Effector CD4-positive, alpha-beta T cell (primary cell): ENCODE measurements at places on chromosomes 16 and 17.

GRCh38 chr17:73874008-73874720 lies 229.9 kb upstream of the SDK2 start:
- no peak for DNase-seq

DNA sequence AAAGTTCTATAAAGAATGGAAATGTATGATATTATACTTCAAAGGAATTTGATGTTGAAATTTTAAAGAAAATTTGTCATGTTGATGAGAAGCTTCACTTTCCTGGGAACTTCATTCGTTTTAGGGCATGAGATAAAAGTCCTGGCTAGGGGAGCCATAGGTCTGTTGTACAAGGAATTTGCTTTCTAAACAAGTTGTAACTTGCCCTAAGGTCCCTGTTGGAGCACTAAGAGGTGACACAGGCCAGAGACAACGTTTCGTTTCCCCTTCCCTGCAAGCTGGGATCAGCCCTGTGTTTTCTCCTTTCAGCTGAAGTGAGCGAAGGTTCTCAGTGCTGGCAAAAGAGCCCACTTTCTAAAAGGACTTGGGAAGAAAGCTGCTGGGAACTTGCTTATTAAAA lies 16.6 kb downstream of the PLD6 start:
- DNase-seq: no peak

DNA sequence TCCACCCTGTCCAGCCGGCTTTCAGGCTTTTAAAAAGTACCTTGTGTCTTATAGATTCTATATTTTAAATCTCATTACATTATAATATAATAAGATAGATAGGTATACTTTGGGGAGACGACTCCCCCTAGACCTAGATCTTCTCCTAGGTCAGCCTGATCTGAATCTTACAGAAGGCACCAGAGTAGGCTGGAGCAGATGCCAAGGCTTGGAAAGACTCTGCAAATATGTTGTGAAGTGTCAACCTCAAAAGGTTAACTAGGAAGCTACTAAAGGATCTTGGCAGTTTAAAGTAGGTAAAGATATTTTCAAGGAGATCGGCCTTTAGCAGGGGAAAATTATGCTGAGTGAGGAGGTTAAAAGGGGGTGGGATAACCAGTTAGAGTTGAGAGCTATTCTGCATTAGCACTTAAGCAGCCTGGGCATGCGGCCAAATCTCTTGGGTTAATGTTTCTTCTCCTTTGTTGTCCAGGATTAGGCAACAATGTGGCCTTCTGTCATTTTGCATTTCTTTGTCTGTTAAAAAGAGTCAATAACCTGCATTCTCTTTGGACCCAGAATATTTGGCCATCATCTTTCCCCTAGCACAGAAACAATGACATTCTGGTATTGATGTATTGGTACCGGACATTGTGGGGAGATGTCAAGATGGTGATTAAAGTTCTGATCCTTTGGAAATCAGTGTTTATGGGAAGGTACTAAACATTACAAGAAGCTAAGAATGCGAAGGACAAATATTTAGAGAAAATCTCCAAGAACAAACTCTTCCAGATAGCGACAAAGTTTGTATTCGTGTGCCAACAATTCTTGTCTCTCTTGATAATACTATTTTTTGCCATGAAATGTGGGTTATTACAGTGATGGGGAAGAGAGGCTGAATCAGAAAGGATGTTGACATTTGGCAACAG lies 51.2 kb upstream of the DHX40 start:
- no peak for DNase-seq

DNA sequence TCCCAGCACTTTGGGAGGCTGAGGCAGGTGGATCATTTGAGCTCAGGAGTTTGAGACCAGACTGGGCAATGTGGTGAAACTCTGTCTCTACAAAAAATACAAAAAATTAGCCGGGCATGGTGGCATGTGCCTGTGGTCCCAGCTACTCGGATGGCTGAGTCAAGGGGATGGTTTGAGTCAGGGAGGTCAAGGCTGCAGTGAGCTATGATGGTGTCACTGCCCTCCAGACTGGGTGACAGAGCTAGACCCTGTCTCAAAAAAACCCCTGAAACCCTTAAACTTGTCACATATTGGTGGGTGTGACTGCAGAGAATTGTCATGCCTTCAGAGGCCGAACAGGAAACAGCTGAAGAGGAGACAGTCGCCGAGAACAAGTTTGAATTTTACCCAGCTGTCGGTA lies 13.4 kb downstream of the RPTOR start:
- DNase-seq: no peak

DNA sequence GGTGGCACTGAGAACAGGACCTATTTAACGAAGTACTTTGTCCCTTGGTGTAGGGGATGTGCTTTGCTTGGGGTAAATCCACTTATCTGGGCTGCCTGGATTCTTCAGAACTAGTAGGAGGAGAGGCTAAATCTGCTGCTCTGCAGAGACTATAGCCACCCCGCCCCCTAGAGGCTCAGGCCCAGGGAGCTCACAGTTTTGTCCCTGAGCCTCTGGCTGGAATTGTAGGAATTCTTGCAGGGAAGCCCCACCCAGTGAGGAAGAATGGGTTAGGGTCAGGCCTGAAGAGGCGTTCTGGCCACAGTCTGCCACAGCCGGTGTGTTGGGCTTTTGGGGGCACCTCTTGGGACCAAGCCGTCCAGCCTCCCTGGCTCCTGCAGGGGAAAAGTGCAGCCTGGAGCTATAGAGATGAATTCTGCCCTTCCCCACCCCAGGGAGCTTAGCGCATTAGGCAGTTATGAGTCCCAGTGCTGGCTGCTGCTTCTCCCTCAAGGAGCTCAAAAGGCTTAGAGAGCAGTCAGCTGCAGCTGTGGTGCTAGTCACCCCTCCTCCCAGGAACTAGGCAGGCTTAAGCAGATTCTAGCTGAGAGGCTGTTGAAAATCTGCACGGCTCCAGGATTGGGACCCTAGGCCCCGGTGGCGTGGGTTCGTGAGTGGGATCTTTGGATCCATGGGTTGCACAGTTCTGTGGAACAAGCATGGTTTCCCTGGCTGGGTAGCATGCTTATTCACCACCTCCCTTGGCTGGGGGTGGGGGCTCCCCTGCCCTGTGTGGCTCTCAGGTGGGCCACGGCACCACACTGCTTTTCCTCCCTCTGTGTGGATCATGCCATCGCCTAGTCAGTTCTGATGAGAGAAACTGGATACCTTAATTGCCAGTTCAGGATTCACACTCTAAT lies 237.4 kb upstream of the TOM1L1 start:
- DNase-seq: no peak

DNA sequence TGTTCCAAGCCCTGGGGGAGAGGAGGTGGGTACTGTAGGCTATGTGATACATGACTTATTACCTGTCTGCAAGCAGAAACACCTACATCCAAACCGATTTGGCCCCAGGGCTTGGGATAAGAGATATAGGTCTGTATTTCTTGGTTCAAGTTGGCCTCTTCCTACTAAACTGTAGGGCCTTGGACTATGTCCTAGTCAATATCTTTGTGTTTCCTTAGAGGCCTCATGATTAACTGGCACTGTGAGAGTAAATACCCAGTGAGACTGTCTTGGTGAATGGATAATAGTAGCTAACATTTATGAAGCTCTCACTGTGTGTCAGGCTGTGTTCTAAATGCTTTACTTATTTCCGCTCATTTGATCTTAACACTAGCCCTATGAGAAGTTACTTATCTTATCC lies 70.0 kb downstream of the MSI2 start:
- DNase-seq: no peak

- DNase-seq: no peak
These were observed 140.5 kb downstream of the CACNG3 start for GRCh38 chr16:24396350-24397271.

GRCh38 chr17:42525221-42525620 lies 10.8 kb upstream of the NAGLU start:
- no peak for DNase-seq

DNA sequence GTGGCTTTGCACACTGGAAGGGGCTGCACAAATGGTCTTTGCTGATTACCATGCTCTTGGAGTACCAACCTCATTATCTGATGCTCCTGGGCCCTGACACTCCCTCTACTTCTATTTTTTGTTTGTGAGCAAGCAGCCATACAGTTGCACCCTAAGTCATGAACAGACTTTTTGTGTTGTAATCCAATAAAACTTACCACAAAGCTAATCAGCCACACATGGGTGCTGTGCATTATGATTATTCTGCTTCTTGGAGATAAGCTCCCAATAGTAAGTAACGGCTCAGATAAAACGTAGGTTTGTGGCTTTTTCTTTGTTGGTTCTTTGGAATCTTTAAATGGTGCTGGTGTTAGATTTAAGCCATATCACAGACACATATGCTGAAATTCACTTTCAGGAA lies 76.2 kb downstream of the CCT6B start:
- DNase-seq: no peak

GRCh38 chr16:88983771-88984687 lies 7.0 kb upstream of the CBFA2T3 start:
- no peak for DNase-seq

GRCh38 chr16:31253642-31254045 lies 6.1 kb upstream of the ITGAM start:
- DNase-seq: no peak

- DNase-seq: no peak
These were observed 1526.0 kb downstream of the CDH8 start for GRCh38 chr16:60510208-60510607.

DNA sequence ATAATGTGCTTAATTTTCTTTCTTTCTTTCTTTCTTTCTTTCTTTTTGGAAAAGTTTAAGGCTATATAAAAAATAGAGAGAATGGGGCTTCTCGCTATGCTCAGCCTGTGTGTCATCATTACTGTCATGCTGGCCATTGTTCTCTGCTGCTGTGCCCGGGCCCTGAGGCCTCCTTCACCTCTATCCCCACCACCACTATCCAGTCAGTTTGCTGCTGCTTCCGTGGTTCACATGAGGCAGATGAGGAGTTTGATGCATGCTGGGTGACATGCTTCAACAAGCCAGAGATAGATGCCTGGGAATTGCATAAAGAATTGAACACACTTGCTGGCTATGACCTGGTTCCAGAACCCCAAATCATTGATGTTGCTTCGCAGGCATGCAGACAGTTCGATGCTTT lies 36.3 kb downstream of the PITPNC1 start:
- no peak for DNase-seq

DNA sequence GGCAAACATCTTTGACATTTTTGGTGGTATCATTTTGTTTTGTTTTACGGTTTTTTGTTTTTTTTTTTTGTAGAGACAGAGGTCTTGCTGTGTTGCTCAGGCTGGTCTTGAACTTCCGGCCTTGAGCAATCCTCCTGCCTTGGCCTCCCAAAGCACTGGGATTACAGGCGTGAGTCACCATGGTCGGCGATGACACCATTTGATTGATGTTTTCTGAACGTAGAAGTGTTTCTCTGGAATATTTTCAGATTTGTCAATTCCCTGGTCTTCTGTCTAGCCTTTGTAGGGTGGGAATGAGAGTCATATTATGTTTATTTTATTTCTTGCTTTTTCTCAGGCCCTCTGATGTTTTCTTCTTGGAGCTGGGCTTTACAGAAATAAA lies 32.2 kb upstream of the BRD7 start:
- no peak for DNase-seq

DNA sequence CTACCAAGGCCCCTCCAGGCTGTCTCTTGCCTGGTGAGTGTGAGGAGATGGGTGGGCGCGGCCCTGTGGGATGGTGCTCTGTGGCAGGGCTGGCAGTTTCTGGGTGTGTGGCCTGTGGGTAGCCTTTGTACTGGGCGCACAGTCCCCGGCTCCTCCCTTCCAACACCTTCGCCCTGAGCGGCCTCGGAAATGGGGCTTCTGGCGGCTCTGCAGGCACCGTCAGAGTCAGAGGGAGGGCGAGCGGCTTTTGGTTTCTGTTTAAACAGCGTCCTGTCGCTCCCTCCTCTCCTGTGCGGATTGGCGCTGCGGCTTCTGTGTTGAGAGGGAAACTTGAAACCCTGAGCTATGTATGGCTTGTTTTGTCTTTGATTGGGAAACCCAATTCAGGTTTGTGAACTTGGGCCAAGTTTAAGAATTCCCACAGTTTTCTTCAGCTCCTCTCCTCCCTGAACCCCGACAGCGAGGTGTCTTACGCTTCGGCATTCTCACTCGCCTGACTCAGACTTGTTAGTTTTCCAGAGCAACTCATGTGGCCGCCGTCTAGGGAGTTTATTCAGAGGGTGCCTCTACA lies 8.3 kb upstream of the ZNF750 start:
- no peak for DNase-seq

DNA sequence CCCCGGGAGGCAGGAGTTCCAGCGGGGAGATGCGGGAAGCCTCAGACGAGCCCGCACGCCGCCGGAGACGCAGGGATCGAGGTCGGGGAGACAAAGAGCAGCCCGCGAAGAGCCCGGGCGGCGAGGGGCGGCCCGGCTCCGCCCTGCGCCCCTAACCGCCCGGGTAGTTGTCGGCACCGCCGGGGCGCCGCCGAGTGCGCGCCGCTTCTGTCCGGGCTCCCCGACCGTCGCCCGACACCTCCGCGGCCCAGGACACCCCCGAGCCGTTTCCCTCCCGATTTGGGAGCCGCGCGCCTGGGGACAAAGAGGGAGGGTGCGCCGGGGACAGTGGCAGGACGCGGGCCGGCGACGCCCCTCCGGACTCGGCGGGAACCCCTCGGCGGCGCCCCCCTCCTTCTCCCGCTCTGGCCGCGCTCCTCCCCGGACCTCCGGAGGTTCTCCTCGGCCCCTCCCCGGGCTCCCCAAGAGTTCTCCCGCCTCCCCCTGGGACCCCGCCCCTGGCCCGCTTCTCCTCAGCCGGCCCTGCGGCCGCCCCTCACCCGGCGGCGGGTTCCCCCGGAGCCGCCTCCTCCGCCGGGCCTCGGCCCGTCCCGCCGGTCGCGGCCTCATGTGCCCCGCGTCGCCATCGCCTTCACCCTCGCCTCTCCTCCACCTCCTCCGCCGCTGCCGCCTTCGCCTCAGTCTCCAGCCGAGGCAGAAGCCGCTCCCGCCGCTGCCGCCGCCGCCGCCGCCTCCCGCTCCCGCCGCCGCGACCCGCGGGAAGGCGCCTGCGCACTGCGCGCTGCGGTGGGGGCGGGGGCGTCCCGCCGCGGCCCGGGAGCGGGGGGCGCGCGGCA lies at the start of gene GJC1:
GJC1 (minus strand) TSS at position 765 of the 836 bp plus-strand sequence. CDS start 24,470 bp downstream, outside the sequence.
- DNase-seq: no peak

DNA sequence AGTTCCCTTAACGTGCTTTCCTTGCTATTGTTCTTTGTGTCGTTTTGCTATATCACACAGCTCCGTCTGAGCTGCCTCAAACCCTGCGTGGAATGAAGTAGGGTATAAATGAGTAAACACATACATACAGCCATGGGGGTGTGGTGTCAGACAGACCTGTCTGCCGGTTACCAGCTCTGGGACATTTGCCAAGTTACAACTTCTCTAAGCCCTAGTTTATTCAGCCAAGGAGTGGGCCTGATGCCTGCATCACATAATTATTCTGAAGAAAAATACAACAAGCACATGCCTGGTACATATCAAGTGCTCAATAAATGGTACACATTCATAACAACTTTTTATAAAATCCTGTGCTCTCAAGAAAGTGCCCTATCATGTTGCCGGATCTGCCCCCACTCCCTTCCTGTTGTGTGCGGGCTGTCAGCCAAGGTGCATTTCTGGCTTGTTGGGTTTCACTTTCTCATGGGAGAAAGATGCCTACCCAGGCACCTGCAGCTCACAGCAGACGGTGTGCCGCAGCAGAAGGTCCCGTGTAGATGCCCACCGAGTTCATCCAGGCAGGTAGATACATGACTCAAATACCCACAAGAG lies 30.5 kb downstream of the SMPD3 start:
- DNase-seq: peak; percentile 59
